GM03348 (cell line): ENCODE measurements at places on chromosomes 12 and 14.
A peak's percentile ranks its signal among the peaks of the same experiment; 100 is the strongest.

DNA sequence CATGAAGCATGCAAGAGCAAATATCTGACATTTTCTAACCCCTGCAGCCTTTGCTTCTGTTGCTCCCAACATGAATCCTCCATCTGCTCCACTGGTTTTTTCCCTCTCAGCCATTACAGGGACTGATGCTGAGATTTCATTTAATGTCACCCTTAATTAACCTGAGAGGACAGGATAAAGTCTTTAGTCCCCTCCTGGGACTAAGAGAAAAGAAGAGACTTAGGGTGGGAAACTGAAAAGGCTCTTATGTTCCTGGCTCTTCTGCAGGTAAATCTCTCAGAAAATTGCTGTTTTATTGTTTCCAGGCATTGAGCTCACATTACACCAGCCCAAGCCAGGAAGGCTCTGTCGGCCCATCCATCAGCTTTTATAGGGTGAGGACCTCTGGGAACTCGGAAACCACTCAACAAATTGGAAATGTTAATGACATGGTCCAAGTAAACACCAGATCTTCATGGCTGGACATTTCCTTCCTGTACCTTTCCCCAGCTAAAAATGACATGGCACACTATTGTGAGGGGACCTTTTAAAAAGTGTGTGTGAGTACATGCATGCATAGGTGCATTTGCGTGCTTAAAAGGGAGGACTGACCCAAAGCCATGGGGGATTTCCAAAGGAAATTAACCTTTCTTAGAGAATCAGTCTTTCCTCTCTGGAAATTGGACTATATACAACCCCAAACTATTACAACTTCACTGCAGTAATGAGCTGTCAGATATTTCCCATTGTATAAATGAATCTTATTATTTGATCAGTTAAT is 408.1 kb upstream of the TMTC1 start:
- DNase-seq: no peak

- peak; percentile 88 for DNase-seq
Measured at GRCh38 chr12:130953771-130954543, at the start of gene ADGRD1. TSS of gene ADGRD1 (plus strand) at chr12:130953907. CDS start at chr12:130954466, 559 bp downstream.

DNA sequence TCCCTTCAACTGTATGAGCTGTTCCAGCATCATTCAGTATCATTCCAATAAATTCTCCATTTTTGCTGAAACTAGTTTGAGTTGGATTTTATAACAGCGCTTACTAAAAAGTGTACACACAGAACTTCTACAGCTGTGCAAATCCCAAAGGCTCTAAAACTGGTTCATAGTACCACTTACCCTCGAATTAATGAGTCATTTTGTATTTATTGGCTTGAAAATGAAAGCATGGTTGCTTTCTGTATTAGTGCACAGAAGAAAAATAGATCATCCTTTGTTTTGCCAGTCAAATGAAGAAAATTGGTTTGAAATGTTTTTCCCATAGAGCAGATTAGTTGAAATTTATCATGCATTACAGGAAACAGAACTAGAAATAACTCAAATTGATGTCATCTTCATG is 268.3 kb upstream of the CPNE8 start:
- no peak for DNase-seq

- no peak for DNase-seq
Measured at GRCh38 chr14:86243158-86243557, 713.2 kb downstream of the FLRT2 start.

DNA sequence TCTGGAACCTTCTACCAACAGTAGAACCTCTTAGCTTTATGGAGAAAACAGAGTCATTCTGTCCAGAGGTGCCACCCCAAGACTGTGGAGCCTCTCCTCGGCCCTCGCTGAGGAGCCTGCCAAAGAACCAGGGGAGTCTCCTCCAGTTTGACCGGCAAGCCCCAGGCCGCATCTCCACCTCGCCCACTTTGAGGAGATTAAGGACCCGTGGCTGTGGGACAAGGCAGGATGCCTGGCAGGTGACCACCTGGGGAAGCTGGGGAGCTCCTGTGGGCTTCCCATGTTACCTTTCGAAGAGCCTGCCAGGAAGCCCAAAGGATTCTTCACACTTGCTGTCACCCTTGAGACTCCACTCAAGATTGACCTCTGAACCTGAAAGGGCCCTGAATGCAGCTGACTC is 3.8 kb downstream of the PLEKHG7 start:
- no peak for DNase-seq

GRCh38 chr12:132886529-132887477 is 602 bp downstream of the CHFR start:
- no peak for DNase-seq

DNA sequence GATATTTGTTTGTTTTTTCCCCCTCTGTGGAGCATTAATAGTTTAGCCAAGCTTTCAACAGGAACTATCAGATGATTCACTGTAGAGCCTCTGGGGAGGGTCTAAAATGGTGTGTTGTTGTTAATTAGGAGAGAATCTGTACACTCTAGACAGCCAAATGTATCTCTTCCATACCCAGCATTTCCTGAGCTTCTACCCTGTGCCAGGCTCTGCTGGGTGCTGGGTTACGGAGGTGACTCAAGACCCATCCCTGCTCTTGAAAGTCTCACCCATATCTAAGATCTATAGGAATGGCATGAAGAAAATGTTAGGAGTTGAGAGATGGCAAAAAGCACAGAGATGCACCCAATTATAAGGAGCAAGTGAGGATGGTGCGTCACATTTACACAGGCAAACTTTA is 245.8 kb downstream of the C12orf75 start:
- no peak for DNase-seq

DNA sequence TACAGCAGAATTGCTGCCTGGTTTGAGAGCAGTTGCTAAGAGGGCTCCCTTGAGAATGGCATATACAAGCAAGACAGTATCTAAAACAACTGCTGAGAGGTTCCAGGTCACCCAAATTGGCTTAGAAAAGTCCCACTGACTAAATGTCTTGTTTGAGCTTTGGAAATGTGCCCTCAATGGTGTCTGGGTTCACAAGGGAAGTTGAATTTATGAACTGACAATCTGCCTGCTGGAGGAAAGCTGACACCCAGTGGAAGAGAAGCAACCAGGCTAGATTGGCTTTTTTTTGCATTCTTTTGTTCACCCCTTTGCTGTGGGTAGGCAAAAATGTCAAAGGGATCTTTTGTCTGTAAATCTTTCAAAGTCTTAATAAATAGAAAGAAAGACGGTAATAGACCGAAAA is 44.6 kb upstream of the NPFF start:
- DNase-seq: no peak

GRCh38 chr12:130815028-130815741 is 23.9 kb downstream of the STX2 start:
- DNase-seq: no peak

DNA sequence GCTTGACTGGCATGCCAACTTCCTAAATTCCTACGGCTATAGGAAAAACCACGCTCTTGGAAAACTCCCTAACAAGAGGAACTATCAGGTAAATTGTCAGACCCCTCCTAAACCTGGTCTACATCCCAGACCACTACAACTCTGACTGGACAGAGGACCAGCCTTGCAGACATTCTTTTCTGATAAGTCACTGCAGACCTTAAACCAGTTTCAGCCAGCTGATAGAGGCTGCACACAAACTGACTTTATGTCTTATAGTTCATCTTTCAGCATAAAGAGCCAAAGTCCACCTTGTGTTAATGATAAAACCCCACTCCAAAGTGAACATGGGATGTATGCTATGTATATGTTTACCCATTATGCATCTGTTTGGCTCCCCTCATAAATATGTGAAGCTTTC is 166.6 kb downstream of the KTN1 start:
- no peak for DNase-seq

DNA sequence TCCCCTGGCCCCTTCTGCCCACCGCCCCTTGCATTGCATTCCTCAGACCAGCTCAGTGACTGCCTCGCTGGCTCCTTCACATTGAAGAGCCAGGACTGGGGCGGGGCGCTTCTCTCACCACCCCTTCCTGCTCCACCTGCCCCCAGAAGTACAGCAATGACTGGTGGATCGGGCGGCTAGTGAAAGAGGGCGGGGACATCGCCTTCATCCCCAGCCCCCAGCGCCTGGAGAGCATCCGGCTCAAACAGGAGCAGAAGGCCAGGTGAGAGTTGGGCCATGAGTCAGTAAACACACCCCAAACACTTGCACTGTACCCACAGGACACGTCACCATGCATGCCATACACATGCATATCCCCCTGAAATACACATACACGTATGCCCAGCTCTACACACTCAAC is 5.8 kb downstream of the CACNB3 start:
- no peak for DNase-seq

GRCh38 chr12:124913474-124914391 is 717 bp downstream of the UBC start:
- peak; percentile 54 for DNase-seq

GRCh38 chr12:122081697-122082221 is 3.2 kb downstream of the MLXIP start:
- peak; percentile 59 for DNase-seq

- DNase-seq: peak; percentile 85
Measured at GRCh38 chr14:31070431-31070830, 44.3 kb upstream of the STRN3 start.

- DNase-seq: no peak
Measured at GRCh38 chr14:86798330-86798729, 1194.7 kb downstream of the GALC start.

DNA sequence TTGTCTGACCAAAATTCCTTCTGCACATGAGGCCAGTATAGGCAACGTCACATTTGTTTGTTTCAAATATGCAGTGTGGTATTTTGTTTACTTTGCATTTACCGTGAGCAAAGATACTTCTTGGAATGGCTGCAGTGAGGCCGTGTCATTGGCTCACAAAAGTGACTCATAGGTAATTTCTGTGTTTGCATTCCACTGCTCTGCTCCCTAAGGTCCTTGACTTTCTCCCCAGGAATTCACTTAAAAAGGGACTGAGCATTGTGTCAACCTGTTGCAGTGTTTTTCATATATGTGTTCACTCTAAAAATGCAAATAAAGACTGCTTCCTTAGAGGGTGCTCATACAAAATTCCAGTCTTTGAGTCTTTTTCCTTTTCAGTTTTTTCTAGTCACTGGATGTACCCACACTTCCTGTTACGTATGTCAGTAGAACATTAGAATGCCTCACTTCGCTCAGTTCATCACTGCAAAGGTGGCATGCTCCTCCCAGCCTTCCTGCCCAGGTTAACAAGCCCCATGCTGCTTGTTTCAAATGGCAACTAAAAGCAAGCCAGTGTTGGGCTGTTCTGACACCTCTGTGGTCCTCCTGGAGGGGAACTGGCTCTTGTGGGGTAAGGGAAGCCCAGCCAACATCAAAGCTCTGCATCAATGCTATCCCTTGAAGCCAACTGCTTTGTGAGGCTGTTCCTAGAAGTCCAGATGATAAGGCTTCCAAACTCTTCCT is 9.1 kb downstream of the C12orf76 start:
- DNase-seq: peak; percentile 82

DNA sequence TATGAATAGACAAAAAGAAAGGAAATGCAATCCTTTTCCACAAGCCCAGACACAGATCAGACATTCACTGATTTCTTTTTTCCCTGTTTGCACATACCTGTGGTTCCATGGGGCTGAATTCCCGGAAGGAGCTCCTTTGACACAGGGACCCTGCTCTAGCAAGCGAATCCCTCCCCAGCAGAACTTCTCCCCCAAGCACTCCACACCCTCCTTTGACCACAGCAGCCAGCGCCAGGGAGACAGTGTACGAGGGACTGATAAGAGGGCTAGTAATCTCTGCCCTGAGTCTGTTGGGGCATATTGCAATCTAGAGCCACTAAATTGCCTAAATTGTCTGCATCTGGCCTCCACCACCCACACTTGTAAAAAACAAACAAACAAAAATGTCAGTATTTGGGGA is 83.4 kb upstream of the NTF3 start:
- DNase-seq: no peak

DNA sequence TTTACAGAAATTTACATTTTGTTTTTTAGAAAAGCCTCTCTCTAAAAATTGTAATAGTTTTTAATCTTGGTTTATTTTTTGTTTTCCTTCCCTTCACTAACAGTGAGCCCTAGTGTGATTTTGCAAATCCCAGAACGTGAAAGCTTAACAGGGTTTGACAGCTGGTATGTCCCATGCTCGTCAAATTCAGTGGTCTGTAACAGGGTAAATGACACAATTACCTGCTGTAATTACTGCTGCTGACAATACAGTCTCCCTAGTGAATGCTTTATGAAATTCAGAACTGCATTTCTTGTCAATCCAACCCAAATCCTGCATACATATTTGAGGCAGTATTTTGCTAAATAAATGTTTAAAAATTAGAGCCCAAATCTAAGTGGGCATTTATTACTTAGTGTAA is 249.2 kb downstream of the NELL2 start:
- DNase-seq: no peak

GRCh38 chr12:8991371-8992345 is 2.3 kb downstream of the KLRG1 start:
- no peak for DNase-seq

GRCh38 chr14:75175677-75176141 is 703 bp downstream of the TMED10 start:
- DNase-seq: no peak

DNA sequence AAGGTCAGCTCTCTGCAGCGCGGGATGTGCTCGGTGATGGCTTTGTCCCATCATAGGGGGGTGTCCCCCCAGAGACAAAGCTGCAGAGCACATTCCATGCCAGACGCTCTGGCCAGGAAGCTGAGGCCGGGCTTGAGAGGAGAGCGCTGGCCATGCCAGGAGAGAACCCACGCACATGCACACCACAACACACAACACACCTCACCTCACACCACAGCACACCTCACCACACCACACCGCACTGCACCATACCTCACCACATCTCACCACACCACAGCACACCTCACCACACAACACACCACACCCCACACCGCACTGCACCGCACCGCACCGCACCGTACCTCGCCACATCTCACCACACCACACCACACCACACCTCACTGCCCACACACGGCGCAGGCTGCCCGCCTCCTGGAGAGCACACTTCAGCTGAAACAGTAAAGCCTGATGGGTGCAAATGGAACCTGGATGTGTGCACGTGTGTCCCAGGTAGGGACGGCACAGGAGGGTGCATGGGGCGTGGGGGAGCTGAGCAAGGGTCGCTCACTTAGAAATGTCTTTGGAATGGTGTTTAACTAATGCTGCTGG is 10.8 kb downstream of the ANKRD9 start:
- no peak for DNase-seq

GRCh38 chr14:24281636-24282035 is 10.2 kb upstream of the RABGGTA start:
- no peak for DNase-seq

DNA sequence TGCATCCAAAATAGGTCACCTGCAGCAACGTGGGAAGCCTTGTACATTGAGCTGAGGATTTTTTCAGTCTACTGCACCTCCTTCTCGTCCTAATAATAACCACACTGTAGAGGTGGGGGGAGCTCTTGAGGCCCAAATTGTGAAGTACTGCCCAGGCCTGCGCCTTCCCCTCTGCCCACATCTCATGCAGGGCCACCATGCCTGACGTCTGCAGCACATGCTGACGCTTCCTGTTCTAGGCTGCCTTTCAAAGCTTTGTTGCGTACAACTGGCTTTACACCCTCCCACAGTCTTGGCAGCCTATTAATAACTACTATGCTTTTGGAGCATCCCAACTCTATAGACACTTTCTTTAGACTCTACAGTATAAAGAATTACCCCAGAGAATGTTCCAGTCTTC is 26.5 kb upstream of the TTC7B start:
- DNase-seq: no peak
